ENCODE measurements at places on chromosomes 12 and 14. TPM values are rescaled to one million over a fixed set of nuclear protein-coding genes. Genes with fewer than 3 reads are reported as not detected.

DNA sequence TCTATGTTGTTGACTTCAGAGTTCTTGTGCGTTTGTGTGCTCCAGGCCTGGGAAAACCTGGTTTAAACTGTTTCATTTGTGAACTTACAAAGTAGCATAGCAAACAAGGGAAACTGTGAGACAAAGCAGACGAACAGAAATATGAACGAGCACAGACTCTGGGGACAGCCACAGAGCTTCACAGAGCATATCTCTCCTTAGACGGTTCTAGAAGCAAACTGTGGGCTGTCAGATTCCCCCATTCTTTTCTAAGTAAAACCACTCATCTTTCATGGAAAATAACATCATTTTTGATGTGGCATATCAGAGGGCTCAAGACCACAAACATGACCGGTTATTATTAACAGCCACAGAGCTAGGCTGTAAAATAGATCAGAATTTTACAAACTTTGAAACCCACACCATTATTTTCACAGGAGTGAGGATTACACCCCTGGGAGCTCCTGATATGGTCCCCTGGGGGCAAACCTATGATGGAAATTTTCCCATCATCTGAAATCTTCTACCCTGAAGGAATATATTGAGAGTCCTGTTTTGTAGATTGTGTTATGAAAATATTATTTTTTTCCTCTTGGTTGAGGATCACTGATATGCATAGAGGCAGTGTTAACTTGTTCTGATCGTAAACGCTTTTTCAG, 102.0 kb downstream of the ADGRD1 start:
- no peak for DNase-seq

DNA sequence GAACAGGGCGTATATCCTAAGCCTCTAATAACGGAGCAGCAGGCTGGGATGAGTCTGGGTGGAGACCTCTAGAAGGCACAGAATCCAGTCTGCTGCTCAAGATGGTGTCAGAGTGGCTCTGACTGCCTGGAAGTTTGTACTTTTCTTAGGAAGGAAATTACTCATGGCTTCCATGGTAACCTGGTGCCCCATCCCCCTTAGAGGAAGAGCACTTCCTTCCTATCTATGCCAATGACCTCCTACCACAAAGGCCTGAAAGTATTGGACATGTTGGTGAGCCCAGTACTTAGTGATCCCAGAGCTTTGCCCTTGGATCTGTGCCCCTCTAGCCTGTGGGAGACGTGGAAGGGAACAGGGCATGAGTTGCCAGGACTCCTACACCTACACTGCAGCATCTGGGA, 1.5 kb downstream of the BATF start:
- DNase-seq, result no peak

The CCDC60 gene
- total RNA-seq, result 3.8 TPM

GRCh38 chr12:20212658-20213555, 155.4 kb upstream of the PDE3A start:
- peak; percentile 46 for DNase-seq

The ATP5MC2 gene
- total RNA-seq, result 283 TPM

GRCh38 chr14:24062216-24062980, 9.0 kb upstream of the CPNE6 start:
- DNase-seq, result no peak

- DNase-seq, result no peak
Observed at GRCh38 chr14:95123891-95124579, 33.3 kb downstream of the DICER1 start.

DNA sequence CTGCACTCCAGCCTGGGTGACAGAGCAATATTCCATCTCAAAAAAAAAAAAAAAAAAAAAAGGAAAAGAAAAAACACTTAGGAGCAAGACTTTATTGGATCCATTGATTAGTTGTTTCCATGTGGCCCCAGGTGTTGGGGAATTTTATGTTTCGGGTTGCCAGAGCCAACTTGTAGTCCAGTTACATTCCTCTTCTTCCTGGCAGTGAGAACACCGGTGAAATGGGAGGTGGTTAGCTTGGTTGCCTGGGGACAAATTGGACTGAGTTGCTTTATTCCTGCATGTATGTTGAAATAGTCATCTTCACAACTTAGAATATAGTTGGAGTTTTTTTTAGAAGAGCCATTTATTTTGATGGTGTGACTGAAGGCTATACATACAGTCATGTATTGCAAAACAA, 12.6 kb downstream of the RCOR1 start:
- DNase-seq, result no peak

- no peak for DNase-seq
Observed at GRCh38 chr14:71905031-71905430, 27.2 kb upstream of the RGS6 start.

GRCh38 chr14:33335366-33335765, 396.7 kb downstream of the NPAS3 start:
- no peak for DNase-seq

The ATG14 gene
- 13.5 TPM for total RNA-seq

DNA sequence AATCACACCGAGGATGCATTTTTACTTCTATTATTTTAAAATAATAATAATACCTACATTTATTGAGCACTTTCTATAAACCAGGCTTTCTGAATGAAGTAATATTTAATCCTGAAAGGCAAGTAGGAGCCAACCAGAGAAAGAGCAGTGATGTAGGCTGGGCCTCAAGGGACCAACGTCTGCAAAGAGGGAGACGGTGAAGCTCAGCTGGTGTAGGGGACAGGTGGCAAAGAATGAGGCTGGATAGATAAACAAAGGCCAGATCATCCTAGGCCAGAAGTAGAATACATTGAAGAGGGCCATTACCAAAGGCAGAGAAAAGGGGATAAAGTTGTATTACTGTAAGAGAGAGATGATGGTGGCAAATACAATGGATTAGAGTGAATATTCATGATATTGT, 810 bp upstream of the TMBIM4 start:
- no peak for DNase-seq

The CCDC197 gene
- total RNA-seq, result not detected

- DNase-seq, result no peak
Observed at GRCh38 chr12:62581288-62582064, 114.8 kb downstream of the MON2 start.

The TOMM20L gene
- not detected for total RNA-seq

GRCh38 chr12:26868447-26869103, 35.6 kb upstream of the ITPR2 start:
- DNase-seq, result no peak

GRCh38 chr14:92654239-92654901, 94.1 kb downstream of the LGMN start:
- DNase-seq, result no peak

GRCh38 chr12:112686373-112686772, 105.2 kb upstream of the RPH3A start:
- DNase-seq, result no peak

The DPPA3 gene
- not detected for total RNA-seq

DNA sequence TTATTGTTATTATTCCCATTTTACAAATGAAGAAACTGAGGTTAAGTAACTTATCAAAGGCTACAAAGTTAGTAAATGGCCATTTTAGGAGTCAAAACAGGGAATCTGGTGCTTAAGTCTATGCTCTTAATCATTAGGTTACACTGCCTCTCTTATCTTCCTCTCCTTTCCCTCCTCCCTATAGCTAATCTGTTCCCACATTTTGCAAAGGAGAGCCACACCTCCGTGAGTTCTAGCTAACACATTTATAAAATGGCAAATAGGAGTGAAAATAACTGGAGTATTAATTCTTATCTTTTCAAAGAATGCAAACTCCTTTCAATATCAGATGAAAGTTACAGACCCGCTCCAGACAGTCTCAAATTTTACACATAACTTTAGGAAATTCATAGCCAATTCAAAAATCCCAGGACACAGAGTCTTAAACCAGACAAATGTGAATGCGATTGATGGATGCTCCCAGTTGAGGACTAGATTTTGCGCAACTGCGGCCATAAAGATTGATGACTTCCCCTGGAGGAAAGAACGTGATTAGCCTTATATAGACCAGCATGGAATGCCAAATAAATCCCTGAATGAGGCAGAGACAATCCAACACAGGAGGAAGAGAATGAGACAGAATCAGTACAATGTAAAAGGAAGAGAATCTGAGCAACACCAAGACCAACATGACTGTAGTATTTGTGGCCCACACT, 225.0 kb upstream of the ARID2 start:
- no peak for DNase-seq

DNA sequence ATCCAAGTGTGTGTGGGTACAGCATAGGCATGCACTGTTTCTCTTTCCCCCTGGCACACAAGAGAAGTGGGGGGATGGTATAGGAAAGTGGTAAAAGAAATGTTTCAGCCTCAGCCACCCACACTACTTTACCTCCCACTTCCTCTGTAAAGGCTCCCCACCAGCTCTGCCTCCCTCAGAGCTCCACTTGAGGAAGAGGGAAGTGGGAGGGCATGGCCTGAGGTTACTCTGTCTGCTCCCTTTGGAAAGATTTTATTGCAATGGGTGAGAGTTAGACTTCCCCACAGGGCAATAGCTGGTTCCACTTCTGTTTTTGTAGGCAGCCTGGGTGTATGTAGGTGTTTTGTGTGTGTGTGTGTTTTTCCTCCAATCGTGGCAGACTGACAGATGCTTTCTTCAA, 145.3 kb downstream of the SSPN start:
- no peak for DNase-seq

DNA sequence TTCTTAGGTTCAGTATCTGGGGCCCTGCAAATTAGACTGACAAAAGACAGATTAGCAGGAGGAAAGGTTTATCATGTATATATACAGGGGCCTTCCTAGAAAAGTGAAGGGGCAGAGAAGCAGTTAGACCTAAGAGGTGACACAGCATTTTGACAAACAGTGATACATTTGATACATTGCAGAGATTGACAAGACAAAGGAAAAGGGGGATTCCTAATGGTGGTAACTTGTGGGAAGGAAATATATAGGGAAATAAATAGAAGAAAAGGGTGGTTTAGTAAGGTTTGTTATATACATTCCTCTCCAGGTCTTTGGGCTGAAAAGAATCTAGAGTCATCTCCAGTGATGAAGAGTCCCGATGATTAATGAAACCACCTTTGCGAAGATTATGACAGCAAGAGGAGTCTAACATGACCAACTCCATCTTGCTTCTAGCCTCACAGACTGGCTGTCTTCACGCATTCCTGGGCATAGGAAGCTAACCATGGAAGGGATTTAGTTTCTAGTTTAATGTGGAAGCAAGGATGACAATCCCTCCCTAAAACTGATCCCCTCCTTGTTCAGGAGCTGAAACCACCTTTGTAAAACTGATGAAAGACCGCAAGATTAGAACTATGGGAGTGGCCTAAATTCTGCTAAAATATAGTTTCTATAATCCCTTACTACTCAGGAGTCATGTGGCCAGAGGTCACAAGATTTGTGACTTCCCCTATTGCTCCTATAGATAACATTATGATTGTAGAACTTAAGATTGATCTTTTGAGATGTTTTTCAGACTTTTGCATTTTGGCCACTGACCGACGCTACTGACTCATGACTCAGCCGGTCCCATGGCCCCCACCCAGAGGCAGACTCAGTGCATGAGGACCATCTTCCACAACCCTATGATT, 31.1 kb upstream of the CPM start:
- no peak for DNase-seq

The C12orf57 gene
- 184 TPM for total RNA-seq

The GLIPR1L1 gene
- total RNA-seq, result not detected
